ENCODE measurements at places on chromosomes 12 and 14.
A peak's percentile ranks its signal among the peaks of the same experiment; 100 is the strongest.

GRCh38 chr14:51658441-51659173, 6.9 kb downstream of the FRMD6 start:
- DNase-seq, result no peak

DNA sequence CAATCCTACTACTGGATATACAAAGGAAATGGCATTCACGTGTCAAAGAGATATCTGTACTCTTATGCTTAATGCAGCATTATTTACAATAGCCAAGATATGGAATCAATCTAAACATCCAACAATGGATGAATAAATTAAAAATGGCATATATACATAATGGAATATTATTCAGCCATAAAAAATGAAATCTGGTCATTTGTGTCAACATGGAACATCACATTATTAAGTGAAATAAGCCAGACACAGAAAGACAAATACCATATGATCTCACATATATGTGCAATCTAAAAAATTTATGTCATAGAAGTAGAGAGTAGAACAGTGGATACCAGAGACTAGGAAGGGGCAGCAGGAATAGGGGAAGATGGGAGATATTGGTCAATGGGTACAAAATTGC, 228.8 kb upstream of the TBX3 start:
- no peak for DNase-seq

DNA sequence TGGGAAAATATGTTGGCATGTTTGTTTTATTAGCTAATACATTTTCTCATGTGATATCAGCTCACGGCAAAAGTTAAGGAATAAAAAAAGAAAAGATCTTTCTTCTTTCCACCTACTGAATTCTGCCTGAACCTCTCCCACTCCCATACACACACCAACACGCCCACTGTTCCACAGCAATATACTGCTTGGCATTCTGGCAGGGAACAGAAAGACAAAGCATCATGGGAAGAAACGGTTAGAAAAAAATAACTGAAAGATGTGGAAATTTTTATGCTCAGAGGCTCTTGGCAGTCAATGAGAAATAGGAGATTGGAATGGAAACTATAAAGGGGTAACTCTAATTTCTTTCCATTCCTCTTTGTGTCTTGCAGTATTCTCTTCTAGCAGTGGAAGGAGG, 268.5 kb downstream of the FOXG1 start:
- no peak for DNase-seq

GRCh38 chr14:70186900-70187451, 1.8 kb downstream of the SLC8A3 start:
- peak; percentile 54 for DNase-seq

DNA sequence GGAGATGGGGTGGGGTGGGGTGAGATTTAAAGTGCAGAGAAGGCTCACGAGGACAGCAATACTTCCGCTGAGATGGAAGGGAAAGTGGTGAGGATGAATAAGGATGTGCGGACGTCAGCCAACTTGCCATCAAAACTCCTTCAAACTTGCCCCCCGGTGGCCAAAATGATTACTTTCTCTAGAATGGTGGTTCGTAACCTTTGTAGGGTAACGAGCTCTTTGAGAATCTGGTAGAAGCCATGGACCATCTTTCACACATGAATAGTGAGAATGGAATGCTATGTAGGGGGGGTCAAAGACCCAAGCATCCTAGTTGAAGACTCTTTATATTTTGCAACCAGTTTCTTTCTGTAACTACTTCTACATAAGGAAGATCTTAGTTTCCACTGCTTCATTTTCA, 245.9 kb upstream of the DDHD1 start:
- DNase-seq, result no peak

GRCh38 chr12:129885287-129885686, 18.5 kb downstream of the TMEM132D start:
- DNase-seq, result no peak

DNA sequence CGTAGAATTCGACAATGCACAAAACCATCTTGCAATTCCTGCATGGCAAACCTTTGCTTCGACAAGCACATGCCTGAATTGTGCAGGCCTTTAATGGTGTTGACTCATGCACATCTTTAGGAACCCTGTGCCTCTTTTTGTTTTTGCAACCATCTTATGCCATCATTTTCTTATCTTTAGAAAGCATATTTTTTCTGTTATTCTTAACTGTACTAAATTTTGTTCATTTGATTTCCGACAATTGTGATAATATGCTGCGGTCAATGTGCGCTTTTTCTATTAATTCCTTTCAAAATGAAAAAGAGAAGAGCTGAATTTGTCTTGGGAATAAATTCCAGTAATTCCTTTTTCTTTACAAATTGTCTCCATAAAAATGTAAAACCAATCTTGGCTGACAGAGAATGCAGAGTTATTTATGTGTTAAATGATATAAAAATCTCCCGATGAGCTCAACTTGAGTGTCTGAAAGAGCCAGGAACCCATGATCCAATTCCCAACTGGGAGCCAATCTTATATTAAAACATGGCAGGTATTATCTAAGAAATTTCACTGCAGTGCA, 20.1 kb upstream of the CDK17 start:
- DNase-seq, result no peak

- no peak for DNase-seq
These were observed 112.1 kb downstream of the PHETA1 start for GRCh38 chr12:111256629-111257434.

DNA sequence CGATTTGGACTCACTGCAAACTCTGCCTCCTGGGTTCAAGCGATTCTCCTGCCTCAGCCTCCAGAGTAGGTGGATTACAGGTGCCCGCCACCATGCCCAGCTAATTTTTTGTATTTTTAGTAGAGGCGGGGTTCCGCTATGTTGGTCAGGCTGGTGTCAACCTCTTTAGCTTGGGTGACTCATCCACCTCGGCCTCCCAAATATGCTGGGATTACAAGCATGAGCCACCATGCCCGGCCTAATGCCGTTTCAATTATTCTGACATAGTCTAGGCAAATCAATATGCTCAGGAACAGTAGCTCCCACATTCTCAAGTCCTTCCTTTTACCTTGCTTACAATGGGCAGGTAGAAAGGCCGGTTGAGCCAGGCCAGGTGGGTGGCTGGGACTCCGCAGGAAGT, 82.0 kb upstream of the EEA1 start:
- no peak for DNase-seq

DNA sequence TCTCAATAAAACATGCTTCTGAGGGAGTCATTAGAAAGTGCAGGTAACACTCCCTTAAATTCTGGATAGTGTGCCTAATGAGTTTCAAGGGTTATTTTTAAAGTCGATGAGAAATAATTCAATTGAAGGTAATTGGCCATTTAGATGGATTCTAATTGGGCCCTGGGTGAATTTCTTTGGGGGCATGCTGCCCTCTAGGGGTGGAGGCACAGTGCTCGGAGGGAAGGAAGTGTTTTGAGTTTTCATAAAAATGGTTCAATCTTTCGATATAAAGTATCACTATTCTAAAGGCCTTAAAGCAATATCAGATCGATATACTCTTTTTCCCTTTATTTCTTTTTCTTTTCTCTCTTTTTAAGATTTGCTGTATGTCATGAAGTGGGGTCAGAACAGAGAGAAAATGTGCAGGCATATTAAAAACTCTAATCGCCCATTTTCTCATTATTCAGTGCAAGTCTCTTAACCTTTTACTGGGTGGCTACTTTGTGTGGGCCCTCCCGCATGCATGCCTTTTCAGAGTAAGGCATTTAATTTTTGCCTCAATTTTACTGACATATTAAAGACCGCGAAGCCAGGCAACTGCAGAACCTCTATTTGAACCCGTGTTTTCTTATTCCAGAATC, 25.5 kb downstream of the NKX2-8 start:
- DNase-seq, result no peak

- DNase-seq, result no peak
These were observed 990 bp upstream of the TPI1 start for GRCh38 chr12:6866163-6866919.

GRCh38 chr12:91142221-91142631, 30.9 kb upstream of the LUM start:
- no peak for DNase-seq

GRCh38 chr12:121170611-121171260, 38.1 kb downstream of the P2RX7 start:
- DNase-seq, result no peak

GRCh38 chr14:51780006-51780692, 80.3 kb upstream of the GNG2 start:
- DNase-seq, result peak; percentile 83

GRCh38 chr14:75229661-75230139, 48.9 kb upstream of the FOS start:
- DNase-seq, result no peak

DNA sequence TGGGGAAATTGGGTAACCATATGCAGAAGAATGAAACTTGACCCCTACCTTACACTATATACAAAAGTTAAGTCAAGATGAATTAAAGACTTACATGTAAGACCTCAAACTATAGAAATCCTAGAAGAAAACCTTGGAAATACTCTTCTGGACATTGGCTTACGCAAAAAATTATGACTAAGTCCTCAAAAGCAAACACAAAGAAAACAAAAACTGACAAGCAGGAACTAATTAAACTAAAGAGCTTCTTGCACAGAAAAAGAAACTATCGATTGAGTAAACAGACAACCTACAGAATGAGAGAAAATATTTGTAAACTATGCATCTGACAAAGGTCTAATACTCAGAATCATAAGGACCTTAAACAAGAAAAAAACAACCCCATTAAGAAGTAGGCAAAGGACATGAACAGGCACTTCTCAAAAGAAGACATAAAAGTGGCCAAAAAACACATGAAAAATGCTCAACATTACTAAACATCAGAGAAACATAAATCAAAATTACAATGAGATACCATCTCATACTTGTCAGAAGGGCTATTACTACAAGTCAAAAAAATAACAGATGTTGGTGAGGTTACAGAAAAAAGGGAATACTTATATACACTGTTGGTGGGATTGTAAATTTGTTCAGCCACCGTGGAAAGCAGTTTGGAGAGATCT, 37.0 kb upstream of the CFAP54 start:
- DNase-seq, result no peak
